Panc1 (cell line): ENCODE measurements at places on chromosomes 7 and 10.

DNA sequence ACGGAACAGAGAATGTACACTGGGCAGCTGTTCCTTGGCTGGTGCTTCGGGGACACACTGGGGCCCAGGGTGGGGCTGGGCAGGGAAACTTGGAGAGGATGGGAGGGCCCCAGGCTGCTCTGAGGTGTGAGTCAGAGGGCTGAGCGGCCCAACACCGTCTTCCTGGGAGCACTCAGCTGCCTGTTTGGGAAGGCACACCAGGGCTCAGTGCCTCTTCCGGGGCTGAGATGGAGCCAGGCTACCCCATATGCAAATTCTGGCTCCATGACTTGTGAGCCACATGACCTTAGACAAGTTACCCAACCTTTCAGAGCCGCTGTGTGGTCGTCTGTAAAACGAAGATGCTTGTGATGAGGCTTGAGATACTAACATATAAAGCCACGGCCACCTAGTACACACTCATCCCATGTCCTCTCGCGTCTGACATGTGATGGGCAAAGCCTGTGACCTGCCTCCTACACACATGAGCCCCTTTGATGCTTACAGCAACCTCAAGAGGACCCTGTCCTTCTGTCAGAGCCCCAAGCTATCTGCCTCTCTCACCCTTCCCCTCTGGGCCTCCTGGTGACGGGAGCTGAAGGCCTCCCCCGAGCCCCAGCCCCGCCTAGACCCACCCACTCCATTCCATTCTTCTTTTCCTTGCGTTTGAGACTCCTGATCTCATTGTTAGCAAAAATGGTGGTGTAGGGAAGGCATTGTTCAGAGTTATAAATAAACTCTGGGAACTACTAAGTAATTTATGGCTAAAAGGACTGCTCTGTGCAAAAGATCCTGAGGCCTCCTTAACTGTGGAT lies 26.1 kb downstream of the KLRG2 start:
- DNase-seq, result no peak

DNA sequence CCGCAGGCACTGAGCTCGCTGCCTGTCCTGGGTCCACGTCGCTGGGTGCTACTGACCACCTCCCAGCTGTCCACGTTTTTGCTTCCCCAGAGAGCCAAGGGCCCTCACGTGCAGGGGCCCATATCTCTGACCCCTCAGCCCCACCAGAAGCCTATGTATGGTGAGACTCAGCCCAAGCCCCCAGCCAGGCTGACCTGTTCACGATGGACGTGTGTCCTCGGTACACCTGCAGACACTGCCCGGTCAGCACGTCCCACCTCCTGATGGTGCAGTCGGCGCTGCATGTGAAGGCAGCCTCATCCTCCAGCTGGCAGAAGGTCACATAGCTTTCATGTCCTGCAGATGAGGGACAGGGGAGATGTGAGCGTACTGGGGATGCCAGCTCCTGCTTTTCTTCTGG lies 9.9 kb downstream of the WDR86 start:
- no peak for DNase-seq

DNA sequence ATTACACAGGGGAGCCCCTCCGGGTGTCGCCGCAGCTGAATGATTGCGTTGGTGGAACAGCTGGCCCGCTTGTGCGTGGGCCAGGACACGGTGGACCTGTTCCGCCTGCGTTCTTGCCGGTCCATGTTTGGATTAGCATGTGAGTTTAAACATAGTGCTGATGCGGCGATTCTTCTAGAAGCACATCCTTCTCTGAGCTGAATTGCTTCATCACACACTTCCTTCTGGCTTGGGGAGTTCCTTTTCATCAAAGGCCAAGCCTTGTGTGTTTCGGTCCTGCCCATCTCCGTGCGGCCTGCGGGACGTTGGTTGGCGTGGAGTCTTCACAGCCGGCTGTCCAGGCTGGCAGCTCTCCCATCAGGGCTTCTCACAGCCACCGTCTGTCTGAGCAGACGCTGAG lies 45.5 kb upstream of the SLC29A4 start:
- DNase-seq, result no peak

- DNase-seq, result peak; percentile 94
Measured at GRCh38 chr10:3740157-3740871, 44.7 kb downstream of the KLF6 start.

DNA sequence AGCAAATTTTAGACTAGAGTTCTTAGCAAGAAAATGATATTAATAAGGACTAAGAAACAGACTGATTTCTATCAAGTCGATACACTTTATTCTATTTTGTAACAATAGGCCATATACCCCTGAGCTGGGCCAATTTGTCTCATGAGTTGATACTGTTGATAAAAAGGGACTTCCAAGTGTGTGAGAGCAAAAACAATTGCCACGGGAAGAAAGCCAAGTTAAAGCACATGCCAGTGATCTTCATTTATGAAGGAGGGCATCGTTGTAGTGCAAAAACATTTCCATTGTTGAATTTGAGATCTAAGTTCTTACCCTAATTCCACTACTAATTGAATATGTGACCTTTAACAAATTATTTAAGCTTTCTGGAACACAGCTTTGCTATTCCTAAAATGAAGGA lies 119.9 kb downstream of the CNOT4 start:
- no peak for DNase-seq

GRCh38 chr7:50436133-50436806 lies 13.9 kb downstream of the FIGNL1 start:
- no peak for DNase-seq

- DNase-seq, result no peak
Measured at GRCh38 chr7:74134117-74134620, 40.0 kb upstream of the EIF4H start.

DNA sequence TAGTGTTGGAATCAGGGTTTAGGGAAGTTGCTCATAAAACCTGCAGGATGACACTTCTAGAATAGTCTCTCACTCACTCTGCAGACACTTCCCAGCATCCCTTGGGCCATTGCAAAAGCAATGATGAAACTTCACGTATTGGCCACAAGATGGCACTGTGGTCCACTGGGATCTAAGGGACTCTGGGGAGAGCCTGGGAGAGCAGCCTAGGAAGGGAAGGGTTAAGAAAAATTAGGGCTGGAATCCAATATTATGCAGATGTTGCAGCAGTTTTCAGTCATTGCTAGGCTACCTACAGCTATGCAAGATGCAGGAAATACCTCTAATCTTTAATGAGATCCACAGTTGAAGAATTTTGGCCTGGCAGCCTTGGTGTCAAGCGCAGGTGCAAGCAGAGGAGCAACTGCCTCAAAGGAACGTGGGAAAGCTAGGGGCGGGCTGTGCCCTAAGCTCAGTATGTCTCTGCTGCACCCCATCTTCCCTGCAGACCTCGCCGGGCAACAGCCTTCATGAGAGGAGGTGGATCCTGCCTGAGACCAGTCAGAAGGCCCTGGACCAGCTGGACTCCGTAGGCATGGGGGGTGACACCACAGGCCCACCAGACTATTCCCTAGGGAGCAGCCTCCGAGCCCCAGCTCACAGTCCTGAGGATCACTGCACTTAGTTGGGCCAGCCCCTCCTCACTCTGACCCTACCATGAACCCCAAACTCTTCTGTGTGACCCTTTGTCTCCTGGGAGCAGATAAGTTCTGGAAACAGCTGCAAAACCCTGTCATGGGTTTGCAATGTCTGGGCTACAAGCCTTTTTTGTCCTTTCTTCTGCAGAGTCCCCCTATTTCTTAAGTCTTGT lies 127.9 kb upstream of the PRSS58 start:
- DNase-seq, result peak; percentile 36

GRCh38 chr7:116524609-116525297 lies at the start of gene CAV1:
CAV1 (plus strand) TSS chr7:116525036; CDS start chr7:116525063, 27 bp downstream.
- peak; percentile 95 for DNase-seq

- peak; percentile 94 for DNase-seq
Measured at GRCh38 chr7:94620703-94621118, 35.2 kb downstream of the SGCE start.

DNA sequence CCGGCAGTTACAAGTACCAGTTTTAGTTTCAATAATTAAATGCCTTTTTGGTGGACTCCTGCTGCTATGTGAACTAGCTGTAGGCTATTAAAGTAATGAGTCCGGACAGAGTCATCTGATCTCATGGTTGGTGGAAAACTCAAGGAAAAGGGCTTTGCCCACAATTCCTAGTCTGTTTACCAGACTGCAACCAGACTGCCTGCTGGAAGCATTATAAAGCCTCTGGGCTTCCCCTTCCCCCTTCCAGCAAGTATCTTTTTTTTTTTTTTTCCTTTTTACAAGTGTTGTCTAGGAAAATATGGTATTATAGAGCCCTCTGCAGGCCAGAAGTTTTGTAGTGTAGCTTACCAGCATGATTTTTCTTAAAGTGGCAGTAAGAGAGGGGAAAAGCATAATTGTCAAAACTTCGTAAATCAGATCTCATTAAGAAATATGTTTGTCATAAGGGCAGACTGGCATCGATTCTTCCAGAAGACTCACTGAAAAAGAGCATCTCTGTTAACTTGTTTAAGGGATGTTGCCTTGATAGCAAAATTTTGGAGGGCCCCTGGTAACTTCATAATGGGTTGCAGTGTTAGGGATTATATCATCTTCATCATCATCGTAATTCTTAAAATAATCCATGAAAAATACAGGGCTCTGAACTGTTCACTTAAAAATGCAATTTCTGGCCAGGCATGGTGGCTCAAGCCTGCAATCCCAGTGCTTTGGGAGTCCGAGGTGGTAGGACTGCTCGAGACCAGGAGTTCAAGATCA lies 181.3 kb downstream of the TAX1BP1 start:
- DNase-seq, result peak; percentile 61

GRCh38 chr7:31497516-31497915 lies 16.4 kb upstream of the ITPRID1 start:
- DNase-seq, result no peak

DNA sequence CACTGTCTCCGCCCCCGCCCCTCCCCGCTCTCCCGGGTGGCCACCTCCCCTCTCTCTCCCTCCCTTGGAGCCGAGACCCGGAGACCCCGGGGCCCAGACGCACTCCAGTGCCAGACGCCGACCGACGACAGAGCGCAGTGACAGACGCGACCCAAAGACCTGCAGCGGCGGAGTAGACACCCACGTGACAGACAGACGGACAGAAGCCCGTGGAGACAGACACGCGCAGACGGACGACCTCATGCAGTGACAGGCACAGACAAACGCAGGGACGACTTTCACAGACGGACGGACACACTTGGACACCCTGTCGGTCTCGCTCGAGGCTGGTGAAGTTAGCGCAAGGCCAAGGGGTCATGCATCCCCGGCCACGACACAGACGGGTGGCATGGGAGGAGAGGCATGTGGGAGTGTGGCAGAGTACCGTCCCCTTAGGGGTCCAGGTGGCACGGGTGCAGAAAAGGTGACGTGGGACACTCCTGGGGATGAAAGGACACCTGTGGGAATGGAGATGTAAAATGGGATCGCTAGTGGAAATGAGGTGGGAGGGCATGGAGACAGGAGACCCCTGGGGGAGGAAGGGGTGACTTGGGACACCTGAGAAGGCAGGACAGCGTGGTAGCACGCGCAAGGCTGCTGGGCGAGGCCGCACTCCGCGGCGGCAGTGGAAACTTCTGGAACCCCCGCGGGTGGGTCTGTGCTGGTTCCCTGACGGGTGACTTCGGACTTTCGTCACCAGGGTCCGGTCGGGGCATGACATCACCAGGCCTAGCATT lies 456 bp upstream of the ACHE start:
- no peak for DNase-seq

- DNase-seq, result no peak
Measured at GRCh38 chr10:97895084-97895483, 45.4 kb downstream of the GOLGA7B start.

DNA sequence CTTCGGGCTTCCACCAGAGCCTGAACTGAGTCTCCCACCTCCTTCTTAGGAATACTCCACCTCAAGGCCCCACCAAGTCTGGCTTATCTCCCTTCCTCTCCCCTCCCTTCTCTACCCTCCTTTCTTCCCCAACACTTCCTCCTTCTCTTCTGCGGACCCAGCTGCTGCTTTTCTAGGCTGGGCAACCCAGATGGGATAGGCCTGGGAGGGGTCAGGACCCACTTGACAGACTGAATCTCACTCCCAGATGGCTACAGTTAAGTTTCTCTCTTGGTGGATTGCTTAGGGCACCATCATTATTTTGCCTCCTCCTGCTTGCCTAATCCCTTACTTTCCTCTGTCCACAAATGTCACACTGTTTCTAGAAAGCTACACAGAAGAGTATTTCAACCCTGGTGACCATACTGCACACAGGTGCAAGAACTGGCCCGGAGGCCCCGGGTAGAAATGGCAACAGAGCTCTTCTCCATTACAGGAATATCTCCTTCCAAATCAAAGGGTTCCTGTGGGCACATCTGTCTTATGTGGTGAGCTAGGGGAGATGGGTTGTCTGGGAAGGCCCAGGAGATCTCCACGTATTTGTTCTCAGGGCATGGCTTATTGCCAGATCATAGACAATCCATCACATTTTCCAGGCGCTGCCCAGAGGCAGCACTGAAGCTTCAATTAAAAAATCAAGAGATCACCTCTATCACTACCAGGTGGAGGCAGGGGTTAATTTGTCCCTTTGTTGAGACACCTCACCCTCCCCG lies 5.1 kb upstream of the HOXA11 start:
- DNase-seq, result no peak

- DNase-seq, result no peak
Measured at GRCh38 chr10:61183967-61184366, 240.0 kb upstream of the RHOBTB1 start.

DNA sequence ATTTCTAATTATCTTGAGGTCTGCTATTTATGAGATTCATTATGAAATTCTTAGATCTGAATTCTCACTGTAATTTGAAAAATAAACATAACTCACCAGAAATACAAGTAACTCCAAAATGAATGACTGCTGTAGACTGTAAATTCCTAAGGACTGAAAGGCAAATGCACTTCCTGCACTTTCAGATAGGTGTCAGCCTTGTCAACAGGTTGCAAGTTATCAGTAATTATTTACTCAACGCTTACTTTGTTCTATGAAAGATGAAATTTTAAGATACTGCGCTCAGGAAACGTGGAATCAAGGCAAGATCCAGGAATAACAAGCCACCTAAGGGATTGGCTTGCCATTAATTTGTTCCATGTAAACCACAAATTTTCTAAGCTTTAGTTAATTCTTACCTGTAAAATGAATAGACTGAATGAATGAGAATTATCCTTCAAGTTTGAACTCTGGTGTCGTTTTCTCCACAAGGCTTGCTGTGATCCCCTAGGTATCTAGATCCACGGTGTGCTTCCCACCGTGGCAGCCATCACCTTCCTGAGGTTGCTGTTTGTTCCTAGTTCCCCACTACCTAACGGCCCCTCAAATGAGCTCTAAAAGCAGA lies 12.6 kb downstream of the DHX32 start:
- peak; percentile 74 for DNase-seq
